ENCODE measurements at places on chromosomes 12 and 14.

GRCh38 chr14:99057576-99058083, 214.4 kb downstream of the BCL11B start:
- no peak for DNase-seq

GRCh38 chr12:6340032-6340638, 1.7 kb downstream of the TNFRSF1A start:
- peak; percentile 60 for DNase-seq

- DNase-seq, result no peak
Measured at GRCh38 chr12:118853634-118854033, 127.7 kb upstream of the SRRM4 start.

GRCh38 chr12:61531195-61531594, 729.0 kb upstream of the USP15 start:
- DNase-seq, result no peak

- DNase-seq, result no peak
Measured at GRCh38 chr14:60245380-60246177, 3.4 kb upstream of the PPM1A start.

DNA sequence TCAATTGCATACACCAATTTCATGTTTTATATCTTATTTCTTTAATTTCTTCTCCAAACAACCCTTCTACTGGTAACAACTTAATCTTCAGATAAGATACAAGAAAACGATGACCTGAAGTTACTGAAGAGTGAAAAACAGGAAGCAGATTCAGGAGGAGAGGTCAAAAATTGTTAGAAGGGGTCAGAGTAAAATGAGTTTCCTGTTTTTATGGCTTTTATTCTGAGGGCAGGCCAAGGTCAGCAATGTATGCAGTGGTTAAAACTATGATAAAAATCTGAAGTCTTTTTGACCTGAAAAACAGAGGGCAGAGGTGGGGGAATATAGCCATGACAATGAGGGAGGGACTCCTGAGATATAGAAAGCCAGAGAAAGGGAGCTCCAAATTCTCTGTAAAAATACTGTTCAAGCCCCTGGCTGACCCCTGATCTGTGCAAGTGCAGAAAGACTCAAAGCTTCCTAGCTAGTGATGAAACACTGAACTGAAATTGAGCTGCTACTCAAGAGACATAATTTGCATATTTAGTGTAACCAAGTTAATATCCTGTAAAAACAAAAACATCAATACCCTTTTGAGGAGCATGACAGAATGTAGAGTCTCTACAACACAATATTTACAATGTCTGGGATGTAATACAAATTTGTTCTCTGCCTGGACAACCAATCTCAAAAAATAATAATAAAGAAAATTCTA, 514.3 kb upstream of the SEL1L start:
- DNase-seq, result no peak

- no peak for DNase-seq
Measured at GRCh38 chr12:124928912-124929530, 14.6 kb upstream of the UBC start.

GRCh38 chr12:130768120-130768519, 52.0 kb upstream of the RIMBP2 start:
- no peak for DNase-seq

DNA sequence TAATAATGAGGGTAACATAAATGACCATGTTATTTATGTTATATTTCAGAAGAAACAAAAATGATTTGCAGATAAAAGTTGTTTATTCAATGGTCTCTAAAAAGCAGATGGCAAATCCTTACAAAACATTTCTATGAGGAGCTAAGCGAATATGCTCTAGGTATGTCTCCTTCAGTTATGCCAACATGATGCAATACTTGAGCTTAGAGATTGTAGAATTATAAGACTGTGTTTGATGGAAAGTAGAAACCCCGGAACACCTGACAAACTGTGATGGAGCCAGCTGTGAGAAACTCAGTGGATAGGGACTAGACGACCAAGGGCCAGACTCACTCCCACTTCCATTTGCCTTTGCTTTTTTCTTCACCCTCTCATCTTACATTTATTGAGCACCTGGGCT, 17.8 kb upstream of the NR1H4 start:
- DNase-seq, result no peak

DNA sequence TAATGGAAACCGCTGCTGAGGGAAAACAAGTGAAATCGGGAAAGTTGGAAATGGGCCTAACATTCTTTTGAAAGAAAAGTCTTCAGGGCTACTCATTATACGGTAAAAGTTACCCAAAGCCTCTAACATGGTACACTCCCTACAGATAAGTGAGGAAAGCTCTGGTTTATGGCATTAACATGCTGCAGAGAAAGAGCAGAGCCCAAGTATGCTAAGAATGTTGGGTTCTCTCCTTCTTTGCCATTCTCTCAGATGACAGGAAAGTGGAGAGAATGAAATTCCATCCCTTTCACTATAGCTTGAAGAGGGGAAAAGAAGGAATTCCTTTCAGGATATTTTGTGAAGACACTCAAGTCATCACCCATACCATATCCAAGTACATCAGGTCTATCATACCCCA, 348.0 kb downstream of the SEC23A start:
- no peak for DNase-seq

DNA sequence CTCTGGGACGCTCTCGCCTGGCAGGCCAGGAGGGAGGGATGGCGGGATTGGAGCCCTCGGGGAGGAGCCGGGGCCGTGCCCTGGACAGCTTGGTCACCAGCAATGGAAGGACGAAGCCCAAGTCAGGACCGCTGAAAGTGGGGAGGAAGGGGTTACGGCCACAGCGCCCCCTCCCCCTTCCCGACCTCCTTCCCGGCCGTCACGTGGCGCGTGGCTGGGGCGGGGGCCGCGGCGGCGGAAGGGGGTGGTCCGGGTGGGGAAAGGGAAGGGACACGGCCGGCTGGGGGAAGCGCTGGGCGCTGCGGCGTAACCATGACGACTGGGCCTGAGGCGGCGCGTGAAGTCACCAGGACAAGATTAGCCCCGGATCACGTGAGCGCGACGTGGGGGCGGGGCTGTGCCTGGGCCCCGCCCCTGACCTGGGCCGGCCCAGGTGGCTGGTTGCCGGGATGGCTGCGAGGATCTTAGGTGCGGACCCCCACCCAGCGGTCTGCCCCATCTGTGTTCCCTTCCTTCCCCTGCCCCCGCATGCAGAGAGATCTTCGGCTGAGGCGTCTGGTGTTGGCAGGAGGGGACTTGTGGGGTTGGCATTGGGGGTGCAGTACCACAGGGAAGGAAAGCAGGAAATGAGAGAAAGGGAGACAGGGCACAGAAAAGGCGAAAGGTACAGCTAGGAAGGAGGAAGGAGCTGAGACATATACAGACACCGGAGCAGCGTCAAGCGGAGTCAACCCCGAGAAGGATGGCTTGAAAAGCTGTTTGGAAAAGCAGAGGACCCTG, 6.2 kb downstream of the MAP3K12 start:
- DNase-seq, result no peak

GRCh38 chr14:50311337-50311971, 575 bp downstream of the L2HGDH start:
- no peak for DNase-seq

- DNase-seq, result no peak
Measured at GRCh38 chr14:90986510-90986909, 73.9 kb downstream of the RPS6KA5 start.

DNA sequence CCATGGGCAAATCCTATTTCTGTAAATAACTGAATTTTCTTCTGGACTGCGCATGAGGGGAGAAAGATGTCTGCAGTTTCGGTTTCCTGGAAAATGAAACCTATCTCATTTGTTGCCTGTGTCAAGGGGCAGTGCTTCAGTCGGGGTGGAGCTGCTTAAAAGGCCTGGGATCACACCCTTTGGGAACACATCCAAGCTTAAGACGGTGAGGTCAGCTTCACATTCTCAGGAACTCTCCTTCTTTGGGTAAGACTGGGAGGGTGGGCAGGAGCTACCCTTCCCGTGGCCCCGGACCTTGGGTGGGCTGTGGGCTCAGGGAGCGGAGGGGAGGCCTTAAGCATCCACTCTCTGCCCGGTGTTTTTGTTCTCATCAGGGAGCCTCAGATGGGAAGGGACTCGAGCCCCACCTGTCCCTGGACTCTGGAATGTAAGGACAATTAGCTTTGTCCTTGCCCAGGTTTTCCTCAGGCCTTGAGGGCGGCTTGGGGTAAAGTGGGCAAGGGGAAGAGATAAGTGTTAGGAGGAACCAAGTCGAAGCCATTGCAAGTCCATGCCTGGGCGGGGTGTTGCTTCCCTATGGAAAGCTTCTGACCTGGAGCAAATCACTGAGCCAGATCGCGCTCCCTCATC, at the start of gene IFI27:
Gene IFI27, plus strand, starts transcription at position 185 of the 630 bp plus-strand sequence.
- DNase-seq, result no peak

- DNase-seq, result no peak
Measured at GRCh38 chr12:80756875-80757274, 40.2 kb downstream of the MYF5 start.

DNA sequence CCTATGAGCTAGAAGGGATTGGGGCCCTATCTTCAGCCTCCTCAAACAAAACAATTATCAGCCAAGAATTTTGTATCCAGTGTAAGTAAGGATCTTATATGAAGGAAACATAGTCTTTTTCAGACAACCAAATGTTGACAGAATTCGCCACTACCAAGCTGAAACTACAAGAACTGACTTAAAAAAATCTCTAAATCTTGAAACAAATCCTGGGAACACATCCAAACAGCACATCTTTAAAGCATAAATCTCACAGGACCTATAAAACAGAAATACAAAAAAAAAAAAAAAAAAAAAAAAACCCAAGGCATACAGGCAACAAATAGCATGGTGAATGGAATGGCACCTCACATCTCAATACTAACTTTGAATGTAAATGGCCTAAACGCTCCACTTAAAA, 41.3 kb upstream of the LMNTD1 start:
- no peak for DNase-seq

DNA sequence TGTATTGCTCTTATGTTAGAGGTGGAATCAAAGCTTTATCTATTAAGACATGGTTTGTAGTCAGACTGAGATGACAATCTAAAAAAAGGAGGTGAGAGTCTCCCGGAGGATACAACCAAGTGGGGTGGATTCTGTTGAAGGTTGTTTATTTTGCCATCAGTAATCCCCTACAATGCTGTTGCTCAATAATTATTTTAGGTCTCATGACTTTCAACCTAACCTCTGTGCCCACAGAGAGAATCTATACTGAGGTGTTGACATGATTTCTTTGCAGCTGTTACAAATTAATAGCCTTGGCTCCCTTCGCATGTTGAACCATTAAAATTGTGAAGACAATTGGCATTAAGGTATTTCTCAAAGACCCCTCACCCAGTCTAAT, 28.7 kb upstream of the FOS start:
- no peak for DNase-seq

- DNase-seq, result no peak
Measured at GRCh38 chr12:46131732-46132469, 136.9 kb downstream of the SLC38A1 start.

DNA sequence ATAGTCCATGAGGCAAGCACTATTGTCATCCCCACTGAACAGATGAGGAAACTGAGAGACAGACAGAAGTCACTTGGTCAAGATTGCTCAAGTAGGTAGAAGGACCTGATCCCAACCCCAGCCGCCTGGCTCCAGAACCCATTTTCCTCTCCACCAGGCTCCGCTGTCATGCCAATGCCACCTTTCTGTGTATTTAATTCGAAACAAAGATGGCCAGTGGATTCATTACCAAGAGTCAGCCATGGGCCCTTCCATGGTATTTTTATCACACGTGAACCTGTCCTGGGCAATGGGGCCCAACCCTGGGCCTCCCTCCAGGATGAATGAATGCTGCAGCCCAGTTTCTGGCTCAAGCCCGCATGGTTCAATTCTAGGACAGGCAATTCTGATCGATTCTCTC, 673.4 kb downstream of the BCL11B start:
- DNase-seq, result no peak

DNA sequence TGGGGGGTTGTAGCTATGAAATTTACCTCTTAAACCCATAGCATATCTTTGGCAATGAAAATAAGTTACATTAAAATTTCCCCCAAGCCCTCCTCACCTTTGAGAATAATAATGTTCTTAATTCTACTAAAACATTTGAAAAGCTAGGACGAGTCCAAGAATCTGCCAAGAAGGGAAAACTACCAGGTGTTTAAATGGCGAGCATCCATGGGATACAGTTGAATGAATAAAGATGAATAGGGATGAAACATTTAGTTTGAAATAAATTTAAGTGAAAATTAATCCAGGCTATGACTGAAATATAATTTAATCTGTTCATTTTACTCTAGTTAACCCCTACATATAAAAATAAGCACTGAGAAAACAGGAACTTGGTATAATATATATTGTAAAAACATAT, 536.7 kb downstream of the FLRT2 start:
- no peak for DNase-seq

- no peak for DNase-seq
Measured at GRCh38 chr14:92105073-92105892, 1.1 kb downstream of the ATXN3 start.

DNA sequence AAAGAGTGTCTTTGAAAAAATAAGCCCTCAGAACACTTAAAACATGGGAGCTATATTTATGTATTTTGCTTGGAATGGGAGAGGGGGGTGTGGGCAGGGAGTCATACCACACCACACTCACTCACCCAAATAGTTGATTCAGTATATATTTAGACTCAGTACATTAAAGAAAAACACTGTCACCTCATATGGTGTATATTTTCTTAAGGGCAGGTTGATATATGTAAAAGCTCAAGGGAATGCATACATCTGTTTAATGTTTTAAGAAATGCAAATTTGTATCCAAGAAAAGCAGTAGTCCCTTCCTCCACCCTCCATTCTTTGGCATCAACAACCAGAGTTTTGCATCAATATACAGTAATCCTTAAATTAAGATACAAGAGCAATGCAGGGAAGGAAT, 1.4 kb downstream of the NFYB start:
- DNase-seq, result no peak

- no peak for DNase-seq
Measured at GRCh38 chr12:17928708-17929366, 161.2 kb downstream of the RERGL start.

GRCh38 chr12:46390304-46390703, 17.7 kb upstream of the SLC38A2 start:
- DNase-seq, result no peak

- DNase-seq, result no peak
Measured at GRCh38 chr14:33475623-33476022, 475.3 kb downstream of the EGLN3 start.

GRCh38 chr12:5066251-5066650, 22.6 kb downstream of the KCNA5 start:
- no peak for DNase-seq

GRCh38 chr12:114682785-114683708, 928 bp downstream of the TBX3 start:
- no peak for DNase-seq

DNA sequence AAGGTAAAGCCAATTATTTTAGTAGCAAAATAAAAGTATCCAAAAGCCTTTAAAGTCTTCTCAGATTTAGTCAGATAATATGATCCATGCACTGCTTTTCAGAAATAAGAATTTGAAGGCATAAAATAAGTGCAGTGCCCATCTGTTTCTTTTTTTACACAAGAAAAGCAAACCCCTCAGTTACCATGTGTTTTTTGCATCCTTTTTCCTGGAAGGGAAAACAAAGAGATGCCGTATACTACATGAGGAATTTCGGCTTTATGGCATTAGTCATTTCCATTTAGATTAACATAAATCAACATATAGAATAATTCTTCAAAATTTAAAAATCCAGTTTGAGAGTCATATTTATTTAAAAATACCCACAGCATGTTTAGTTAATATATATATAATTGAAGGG, 70.0 kb upstream of the GNPNAT1 start:
- no peak for DNase-seq
